ENCODE measurements at places on chromosomes 2 and 18.

DNA sequence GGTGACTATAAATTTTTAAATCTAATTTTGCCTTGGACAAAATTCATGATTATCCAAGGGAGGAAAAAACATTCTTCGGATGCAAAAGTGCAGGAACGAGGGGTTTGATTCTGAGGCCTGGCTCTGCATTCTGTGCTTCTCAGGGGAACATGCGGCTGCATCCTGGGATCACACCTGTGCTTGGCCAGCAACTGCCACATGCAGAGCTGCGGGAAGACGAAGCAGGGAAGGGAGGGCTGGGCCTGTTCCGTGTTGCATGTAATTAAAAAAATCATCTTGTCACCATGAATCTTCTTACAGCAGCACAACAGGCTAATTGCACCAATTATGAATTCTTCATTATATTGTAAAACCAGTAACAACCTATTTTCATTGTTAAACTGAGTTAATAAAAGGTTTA lies 158.0 kb upstream of the ALKAL2 start:
- DNase-seq = no peak

- DNase-seq = no peak
Measured at GRCh38 chr2:4020649-4021048, 317.3 kb downstream of the DCDC2C start.

- DNase-seq = no peak
Measured at GRCh38 chr2:237259201-237259600, 154.8 kb downstream of the COL6A3 start.

DNA sequence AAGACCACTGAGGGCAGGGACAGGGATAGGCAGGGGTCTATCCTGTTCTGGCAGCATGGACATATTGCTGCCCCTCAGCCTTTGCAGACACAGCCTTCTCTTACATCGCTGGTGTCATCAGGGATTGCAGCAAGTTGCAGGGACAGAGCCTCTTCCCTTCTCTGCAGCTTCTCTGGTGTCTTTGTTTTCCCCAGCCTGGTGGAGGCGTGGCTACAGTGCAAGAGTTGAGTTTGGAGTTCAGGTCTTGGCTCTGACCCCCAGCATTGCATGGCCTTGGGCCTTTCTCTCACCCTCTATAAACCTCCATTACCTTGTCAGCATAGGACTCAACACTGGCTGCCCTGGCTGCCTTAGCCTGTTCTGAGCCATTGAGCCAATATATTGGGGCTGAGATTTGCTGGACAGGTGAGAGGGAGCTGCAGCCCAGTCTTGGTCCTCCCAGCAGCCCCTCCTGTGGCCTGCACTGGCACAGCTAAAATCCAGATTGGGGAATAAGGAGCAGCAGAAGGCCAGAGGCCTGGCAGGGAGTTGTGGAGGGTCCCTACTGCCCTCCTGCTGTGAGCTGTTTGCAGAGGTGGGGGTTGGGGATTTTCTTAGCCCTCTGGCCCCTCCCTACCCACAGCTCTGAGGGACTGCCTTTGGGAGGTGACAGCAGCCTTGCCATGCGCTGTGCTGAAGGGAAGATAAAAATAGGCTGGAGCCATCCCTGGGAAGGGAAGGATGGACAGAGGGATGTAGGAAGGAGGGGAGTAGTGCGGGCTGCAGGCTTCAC lies 22.8 kb downstream of the EHD3 start:
- no peak for DNase-seq

DNA sequence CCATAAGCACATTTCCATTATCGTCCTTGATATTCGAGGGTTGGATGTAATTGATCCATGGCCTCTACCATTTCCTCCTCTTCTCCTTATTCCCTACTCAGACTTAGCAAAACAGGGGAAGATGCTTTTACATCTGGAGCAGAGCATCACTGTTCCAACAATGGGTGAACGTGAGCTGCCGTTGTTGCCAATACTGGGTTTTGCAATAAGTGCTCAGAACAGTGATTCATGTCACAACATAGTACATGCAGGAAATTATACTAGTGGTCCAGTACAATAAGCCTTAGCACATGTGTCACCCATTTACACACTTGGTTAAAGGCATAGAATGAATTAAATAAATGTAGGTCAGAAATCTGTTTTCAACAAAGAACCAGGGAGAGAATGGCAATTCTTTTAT lies 112.4 kb downstream of the DCC start:
- no peak for DNase-seq

DNA sequence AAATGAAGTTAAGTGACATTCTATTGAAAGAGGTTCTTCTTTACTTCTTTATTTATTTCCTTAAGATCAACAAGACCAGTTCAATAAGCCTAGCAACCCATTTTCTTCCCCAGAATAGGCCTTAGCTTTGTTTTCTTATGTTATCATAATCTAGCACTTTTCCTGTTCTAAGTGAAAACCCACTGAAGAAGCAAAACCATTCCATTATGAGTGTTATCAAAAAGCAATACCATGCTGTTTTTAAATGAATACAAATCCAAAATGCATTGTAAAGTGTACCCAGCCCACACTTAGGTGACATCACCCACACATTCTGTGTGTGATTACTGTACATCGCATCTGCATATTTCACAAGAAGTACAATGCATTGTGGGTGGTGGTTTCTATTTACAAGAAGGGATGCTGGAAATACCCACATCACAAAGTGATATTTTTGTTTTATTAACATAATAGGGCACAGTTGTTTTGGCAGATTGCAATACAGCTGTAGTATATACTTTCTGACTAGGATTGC lies 679.5 kb downstream of the KCNJ3 start:
- no peak for DNase-seq

- DNase-seq = no peak
Measured at GRCh38 chr2:95328358-95329125, 31.4 kb downstream of the KCNIP3 start.

DNA sequence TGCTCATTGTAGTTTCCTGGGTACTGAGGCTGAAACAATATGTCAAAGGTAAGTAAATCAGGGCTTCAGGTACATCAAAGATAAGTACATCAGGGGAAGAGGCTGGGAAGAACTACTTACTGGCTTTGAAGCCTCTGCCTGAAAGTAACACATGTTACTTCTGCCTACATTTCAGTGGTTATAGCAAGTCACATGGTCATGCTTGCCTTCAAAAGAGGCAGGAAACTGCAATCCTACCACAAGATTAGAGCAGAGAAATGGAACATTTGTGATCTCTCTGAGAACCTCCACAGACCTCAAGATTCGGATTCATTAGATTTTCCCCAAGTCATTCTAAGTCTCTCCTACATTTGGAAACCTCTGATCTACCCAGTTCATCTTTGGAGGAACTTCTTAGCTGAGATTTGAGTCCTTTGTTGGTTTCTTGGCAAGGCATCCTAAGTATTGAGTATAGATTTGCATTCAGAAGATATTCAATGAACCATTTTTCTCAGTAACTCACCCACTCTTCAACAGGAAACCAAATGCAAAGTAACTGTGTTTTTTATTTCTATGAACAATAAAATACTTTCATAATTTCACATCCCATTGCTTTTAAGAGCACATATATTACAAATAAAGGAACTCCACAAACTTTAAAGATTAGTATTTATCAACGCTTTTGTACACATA lies 48.5 kb upstream of the CCDC195 start:
- DNase-seq = no peak

DNA sequence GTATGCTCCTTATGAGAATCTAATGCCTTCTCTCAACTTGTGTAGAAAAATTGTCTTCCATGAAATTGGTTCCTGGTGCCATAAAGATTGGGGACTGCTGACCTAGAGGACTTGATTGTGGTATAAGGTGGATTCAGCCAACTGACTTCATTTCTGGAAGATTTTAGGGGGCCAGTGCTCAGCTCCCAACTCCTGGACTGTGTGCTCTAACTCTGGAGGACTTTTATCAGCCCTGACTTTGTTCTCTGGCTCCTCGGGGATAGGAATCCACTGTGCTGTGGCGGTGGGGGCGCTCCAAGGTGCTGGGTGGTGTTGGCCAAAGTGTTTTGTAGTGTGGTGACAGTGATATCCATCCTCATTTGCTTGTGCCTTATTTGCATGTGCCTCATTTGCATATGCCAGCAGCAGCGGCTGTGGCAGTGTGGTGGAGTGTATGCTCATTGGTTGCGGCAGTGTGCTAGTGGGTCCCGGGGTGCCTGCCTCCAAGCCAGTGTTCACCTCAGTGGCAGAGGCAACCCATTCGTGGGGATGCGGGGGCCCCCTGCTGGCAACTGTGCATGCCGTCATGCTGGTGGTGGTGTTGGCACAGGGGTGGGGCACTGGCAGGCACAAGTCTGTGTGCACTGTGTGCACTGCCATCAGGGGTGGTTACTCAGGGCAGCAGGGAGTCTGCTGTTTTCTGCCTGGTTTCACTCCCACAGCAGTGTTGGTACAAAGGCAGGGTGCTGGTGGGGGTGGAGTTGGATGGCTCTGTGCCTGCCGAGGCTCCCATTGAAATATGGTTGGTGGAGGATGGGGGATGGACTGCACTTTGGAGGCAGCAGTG lies 19.6 kb downstream of the EHBP1 start:
- no peak for DNase-seq

DNA sequence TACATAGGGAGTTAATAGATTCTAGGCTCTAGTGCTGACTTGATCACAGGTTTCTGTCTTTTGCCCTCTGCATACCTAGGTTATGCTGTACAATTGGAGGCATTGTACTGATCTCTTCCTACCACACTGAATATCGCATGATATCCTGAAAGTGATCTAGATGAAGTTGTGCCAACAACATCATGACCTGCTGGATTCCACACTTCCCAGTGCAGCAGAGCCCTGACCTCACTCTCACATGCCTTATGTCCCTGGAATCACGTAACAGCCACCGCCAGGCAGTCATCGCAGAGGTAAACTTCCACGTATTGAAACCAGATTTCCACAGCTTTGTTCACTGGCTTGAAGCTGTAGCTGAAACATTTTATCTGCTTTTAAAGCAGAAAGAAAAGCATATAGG lies 214.0 kb downstream of the ANKRD30B start:
- DNase-seq = no peak

DNA sequence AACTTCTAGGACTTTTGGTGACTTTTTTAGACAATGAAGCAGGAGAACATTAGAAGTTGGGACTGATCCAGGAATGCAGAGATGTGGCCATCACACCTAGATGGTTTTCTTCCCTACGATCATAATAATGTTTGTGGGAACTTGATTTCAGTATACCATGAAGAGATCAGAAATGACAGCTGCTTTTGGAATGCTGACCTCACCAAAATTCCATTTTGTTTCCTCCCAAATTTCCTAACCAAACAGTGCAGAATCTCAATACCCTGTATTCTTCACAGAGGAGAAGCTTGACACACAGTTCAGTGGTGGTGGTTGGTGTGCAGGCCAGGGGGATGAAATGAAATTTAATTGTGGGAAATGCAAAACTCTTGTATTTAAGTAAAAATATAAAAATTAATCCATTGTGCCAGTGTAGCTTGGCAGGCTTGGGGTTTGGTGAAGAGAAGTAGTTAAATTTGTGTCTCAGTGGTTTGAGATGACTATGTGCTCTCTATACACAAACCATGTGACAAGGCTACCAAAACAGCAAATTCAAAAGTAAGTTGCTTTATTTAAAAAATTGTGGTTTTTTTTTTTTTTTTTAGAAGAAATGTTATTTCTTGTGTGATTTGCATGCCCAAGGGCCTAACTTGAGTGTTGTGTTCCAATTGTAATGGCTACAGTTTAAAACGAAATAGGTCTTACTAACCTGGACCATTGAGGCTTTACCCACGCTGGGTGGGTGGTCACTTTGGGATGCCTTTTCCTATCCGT lies 252.4 kb downstream of the LPIN1 start:
- no peak for DNase-seq

DNA sequence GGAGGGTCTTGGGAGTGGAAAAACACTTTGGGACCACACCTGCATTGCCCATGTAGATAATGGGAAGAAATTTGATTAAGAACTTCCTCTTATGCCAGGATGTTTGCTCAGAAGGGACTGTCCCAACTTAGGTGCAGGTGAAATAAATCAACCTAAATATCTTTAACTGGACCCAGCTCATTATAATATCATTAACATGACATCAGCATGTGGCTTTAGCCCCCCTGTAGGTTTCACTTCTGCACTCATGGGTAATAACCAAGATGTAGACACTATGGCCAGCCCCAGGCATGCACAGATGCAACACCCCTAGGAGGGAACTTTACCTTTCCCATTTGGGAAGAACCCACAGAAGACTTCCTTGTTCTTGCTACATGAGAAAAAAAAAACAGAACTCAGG lies 227.4 kb upstream of the ZNF804A start:
- no peak for DNase-seq

DNA sequence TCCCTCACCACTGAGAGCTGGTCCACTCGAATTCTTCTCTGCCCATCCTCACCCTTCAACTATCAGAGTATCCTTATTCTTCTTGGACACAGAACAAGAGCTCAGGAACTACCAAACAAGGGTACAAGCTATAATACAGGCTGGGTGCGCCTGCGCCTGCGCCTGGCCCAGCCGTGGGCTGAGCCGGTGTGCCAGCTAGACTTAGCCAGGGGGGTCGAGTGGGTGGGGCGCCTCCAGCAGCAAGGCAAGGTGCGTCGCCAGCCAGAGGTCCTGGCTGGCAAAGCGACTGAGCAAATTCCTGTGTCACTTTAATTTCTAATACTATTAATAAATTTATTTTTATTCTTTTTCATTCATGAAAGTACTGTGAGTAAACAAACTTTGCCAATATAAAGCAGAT lies 1072.6 kb upstream of the PIK3C3 start:
- no peak for DNase-seq

GRCh38 chr2:237244178-237244577 lies 158.5 kb downstream of the COPS8 start:
- DNase-seq = no peak

- DNase-seq = no peak
Measured at GRCh38 chr2:182503886-182504285, 77.0 kb upstream of the PDE1A start.

DNA sequence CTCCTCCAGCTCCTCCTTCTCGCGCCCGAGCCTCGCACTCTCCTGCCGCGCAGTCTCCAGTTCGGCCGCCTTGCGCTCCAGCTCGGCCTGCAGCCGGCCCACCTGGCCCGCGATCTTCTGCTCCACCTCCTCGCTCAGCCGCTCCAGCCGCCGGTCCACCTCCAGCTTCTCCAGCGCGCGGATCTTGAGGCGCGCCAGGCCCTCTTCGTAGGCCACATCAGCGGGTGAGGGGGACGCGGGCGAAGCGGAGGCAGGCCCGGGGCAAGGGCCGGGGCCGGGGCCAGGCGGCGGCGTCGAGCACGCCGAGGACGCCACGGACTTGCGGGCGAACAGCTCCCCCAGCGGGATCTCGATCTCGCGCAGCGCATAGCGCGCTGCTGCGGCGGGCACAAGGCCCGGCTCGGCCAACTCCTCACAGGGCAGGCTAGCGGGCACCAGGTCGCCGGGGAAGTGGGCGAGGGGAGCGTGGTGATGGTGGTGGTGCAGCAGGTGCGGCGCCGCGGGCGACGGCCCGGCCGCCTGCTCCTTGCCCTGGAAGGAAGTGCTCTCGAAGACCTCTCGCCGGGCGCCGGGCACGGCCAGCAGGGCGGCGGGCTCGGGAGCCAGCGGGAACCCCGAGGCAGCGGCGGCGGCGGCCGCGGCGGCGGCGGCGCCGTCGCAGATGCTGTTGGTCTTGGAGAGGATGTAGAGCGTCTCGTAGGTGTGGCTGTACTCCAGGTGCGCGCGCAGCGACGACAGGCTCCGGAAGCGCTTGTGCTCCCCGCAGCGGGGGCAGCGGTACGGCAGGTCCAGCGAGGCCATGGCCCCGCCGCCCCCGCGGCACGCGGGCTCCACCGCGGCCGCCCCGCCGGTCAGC lies 15.2 kb downstream of the FBXO41 start:
- DNase-seq = peak; percentile 80

GRCh38 chr2:45980161-45980865 lies 316.9 kb upstream of the EPAS1 start:
- DNase-seq = no peak

GRCh38 chr2:239184968-239185903 lies 215.6 kb downstream of the HDAC4 start:
- no peak for DNase-seq

Measured in NCI-H748 treated with DMSO at 0.1 percent for 48 hours (cell line).